ENCODE measurements at places on chromosomes 12 and 14.

- peak; percentile 86 for DNase-seq
These were observed 378.4 kb downstream of the CCDC91 start for GRCh38 chr12:28568704-28569103.

- no peak for DNase-seq
These were observed 99.9 kb downstream of the FOXN3 start for GRCh38 chr14:89317051-89317691.

DNA sequence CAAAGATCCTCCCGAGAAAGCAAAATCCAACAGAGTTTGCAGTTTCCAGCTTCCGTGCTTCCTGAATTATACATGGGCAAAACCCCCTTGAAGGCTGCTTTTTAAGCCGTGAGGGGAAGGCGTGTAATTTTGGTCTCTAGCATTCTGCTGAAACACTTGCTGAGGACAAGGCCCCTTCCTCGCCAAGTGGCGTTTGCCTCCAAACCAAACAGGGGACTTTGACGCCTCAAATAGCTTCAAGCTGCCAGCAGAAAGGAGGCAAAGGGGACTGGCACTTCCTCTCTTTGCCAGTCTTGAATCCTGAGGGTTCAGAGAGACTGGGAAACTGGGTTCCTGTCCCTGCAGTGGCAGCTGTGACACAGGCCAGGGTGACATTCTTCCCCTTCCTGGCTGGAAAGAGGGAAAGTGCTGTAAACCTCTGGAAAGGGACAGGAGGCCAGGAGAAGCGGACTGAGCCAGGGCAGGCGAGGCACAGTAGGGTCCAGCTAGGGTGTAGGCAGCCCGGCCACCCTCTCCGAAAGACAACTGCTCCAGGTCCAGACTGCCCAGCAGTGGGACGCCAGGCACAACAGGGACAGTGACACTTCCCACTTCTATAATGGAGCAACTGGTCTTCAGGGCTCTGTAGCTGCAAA is 96.2 kb upstream of the MED13L start:
- DNase-seq, result no peak

DNA sequence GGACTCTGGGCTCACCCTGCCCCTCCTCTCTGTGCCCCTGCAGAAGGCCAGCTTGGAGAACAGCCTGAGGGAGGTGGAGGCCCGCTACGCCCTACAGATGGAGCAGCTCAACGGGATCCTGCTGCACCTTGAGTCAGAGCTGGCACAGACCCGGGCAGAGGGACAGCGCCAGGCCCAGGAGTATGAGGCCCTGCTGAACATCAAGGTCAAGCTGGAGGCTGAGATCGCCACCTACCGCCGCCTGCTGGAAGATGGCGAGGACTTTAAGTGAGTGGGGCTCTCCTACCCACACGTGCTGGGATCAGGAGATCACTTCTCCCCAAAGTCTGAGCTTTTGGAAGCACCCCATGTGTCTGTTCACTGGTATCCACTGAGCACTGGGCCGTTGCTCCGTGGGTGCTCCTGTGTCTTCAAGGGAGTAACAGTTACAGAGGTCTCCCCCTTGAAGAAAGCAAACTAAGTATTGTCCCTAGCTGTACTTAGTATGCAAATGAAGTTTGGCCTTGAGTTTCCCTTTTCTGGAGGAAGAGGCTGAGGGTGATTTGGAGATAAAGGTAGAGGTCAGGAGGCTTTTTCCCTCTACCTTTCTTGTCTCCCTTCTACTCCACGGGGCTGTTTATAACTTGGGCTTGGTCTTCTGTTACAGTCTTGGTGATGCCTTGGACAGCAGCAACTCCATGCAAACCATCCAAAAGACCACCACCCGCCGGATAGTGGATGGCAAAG is 3.3 kb downstream of the KRT18 start:
- no peak for DNase-seq

GRCh38 chr12:24770334-24770733 is 178.6 kb downstream of the BCAT1 start:
- DNase-seq, result no peak

GRCh38 chr14:80678436-80678835 is 263.1 kb downstream of the CEP128 start:
- peak; percentile 39 for DNase-seq

- no peak for DNase-seq
These were observed 368.4 kb upstream of the TMEM132C start for GRCh38 chr12:127898616-127899015.

GRCh38 chr12:126518596-126519200 is 1453.5 kb downstream of the AACS start:
- no peak for DNase-seq

GRCh38 chr12:7137908-7138307 is 7.7 kb downstream of the CLSTN3 start:
- DNase-seq, result no peak

DNA sequence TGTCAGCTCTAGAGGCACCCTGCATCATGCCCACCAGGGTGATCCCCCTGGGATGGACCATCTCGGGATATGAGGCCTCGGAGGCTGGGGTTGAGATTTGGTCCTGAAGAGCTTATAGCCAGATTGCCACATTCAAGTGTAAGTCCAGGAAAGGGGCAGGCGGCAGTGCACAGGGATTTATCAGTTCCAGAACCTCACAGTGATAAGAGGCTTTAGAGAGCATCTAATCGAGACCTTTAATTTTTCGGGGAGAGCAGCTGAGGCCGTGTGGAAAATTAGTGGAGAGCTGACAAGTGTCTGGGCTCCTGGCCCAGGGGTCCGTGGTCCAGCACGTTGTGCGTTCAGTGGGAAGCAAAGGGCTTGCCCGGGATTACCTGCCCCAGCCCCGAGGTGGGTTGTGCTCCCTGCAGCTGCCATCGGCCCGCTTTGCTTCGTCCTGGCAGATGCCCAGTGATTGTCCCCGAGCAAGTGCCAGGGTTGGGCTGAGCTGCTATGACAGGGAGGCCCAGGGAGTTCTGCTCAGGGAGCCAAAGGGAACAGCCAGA is 52.1 kb downstream of the C14orf132 start:
- DNase-seq, result no peak

DNA sequence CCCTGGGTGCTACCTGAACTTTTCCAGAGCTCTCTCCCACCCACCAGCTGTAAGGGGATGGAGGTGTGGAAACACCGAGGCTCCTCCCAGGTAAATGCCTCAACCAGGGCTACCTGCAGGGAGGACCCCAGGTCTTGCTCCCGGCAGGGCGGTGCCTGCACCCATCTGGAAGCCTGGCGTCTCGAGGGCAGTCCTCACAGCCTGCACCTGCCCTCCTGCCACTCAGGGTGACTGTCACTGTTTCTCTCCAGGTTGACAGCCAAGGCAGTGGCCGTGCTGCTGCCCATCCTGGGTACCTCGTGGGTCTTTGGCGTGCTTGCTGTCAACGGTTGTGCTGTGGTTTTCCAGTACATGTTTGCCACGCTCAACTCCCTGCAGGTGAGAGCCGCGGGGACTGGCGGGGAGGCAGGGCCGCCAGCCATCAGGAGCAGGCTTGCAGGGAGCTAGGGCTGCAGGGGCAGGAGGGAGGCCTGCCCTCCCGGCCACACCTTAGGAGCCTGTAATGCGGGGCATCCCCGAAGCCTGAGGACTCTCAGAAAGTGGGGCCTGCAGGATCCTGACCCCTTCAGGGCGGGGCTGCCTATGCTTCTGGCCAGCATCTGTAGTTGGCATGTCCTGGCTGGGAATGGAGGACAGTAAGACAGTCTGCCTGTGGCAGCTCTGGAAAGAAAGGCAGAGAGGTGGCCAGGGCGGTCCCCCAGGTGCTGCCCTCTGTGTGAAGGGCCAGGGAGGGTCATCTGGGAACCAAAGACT is 182.3 kb downstream of the ADGRD1 start:
- DNase-seq, result no peak

GRCh38 chr14:49313108-49313507 is 273.1 kb downstream of the RPS29 start:
- no peak for DNase-seq

- DNase-seq, result peak; percentile 80
These were observed at the start of gene PALS1 for GRCh38 chr14:67241411-67242167. PALS1 (plus strand) TSS chr14:67241435; CDS start chr14:67279171, 37,736 bp downstream.

- no peak for DNase-seq
These were observed 746.5 kb downstream of the SLC6A15 start for GRCh38 chr12:84165998-84166571.

GRCh38 chr14:25396128-25396527 is 346.2 kb upstream of the STXBP6 start:
- DNase-seq, result no peak

GRCh38 chr12:102953221-102953620 is 4.3 kb upstream of the ASCL1 start:
- no peak for DNase-seq

All from fibroblast of upper back skin (primary cell).